Amniotic epithelial cell (primary cell): ENCODE measurements at places on chromosomes 1 and 21.

GRCh38 chr21:41483415-41483814, 24.5 kb downstream of the TMPRSS2 start:
- peak; percentile 29 for DNase-seq

DNA sequence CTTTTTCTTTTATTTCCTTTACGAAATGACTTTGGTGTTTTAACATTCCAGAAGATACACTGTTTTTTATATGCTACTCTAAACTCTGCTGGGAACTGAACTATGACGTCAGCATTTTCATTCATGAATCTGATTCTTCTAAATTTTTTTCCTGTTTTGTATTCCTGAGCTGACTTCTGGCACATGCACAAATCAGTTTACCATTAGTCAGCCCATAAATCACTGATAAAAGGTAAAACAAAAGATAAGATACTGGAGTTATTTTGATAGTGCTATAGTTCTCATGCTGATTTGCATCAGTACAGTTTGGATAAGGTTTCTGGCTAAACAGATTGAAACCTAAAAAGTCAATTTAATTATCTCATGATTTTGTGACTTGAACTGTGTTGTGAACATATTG, 10.4 kb downstream of the CAMTA1 start:
- DNase-seq, result peak; percentile 97

GRCh38 chr1:210342986-210343780, 14.5 kb downstream of the HHAT start:
- DNase-seq, result no peak

DNA sequence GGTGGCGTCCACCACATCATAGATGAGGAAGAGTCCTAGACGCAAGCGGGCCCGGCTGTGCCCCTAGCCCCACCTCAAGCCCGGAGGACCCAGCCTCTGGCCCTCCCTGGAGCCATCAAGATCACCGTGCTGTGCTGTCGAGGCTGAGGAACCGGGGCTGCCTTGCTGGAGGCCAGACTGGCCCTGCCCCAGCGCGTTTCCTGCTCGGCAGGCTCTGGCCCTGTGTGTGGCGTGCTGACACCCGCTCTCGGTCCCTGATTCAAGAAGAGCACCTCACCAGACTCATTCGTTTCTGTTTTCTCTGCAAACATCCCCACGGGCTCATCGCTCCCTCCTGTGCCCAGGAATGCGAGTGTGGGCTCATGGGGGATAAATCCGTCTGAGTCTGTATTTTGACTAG, 51.1 kb downstream of the GLIS1 start:
- DNase-seq, result no peak

- no peak for DNase-seq
These were observed 4.5 kb downstream of the TRAF5 start for GRCh38 chr1:211331011-211331709.

DNA sequence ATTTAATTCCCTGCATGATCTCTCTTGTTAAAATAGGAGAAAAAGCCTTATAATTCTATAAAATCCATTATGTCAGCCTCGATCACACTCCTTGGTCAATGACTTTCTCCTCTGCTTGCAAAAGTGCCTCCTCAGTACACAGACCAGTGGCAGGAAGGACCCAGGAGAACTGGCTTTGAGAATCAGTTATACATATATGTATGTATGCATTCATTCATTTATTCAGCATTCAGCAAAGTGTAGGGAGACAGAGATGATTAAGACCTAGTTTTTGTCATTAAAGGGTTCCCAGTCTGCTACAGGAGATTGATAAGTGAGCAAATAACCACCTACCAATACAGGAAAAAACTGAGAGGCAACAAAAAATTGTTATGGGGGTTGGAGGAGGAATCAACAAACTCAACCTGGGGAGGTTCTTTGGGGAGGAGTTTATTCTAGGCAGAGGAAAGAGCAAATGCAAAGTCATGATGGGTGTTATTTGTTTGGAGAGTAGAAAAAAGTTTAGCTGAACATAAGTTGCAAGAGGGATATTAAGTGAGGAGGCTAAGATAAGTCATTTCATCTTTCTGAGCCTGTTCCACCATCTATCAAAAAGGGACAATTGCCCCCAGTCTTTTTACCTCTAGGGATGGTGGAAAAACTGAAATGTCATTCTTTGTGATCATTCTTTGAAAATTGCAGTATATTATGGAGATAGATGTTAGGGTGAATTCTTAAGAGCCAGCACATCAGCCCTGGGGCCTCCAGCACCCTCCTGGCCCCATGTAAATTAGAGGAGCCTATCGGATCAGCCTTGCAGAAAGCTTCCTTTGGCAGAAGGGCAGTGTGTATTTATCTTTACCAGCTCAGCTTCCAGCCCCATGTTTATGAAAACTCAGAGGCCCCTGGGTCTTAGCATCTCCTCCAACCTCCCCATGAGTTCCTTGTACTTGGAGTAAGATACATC, 128.0 kb downstream of the OMA1 start:
- no peak for DNase-seq

DNA sequence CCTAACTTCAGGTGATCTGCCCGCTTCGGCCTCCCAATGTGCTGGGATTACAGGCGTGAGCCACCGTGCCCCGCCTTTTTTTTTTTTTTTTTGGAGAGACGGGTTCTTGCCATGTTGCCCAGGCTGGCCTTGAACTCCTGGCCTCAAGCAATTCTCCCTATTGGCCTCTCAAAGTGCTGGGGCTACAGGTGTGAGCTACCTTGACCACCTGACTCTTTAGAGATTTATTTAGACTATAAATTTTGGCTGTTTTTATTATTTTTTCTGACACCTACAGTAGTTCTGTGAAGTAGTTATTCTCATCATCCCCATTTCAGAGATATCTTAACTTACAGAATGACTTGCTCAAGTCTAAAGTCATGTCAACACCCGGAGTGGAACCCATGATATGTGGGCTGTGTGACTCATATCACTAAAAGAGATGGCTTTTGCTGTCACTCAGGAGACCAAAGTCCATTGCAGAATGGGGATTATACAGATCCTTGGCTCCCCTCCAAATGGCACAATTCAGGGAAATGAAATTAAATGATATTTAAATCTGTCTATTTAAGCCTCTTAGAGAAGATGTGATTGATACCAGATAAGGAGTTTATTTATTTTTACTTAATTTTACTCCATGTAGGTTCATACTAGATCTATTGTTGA, 93.2 kb downstream of the CTH start:
- DNase-seq, result peak; percentile 77

DNA sequence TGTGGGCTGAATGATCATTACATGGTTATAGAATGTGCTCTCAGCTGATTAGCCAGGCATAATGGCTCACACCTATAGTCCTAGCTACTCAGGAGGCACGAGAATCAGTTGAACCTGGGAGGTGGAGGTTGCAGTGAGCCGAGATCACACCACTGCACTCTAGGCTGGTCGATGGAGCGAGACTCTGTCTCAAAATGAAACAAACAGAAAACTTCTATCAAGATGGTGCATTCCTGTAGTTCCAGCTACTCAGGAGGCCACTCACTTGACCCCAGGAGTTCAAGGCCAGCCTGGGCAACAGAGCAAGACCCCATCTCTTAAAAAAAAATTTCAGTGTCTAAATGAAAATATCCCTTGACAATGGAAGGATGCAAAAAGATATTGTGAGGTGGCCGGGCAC, 10.9 kb downstream of the TIMM17A start:
- DNase-seq, result no peak

DNA sequence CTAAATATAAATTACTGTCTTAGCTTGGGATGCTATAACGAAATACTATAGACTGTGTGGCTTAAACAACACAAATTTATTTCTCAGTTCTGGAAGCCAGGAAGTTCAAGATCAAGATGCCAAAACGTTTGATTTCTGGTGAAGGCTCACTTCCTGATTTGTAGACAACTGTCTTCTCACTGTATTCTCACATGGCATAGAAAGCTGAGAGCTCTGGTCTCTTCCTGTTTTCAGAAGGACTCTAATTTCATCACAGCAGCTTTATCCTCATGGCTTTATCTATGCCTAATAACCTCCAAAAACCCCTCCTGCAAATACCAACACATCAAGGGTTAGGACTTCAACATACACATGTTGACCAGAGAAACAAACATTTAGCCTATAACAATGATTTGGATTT, 1795.5 kb downstream of the MRPL39 start:
- no peak for DNase-seq

DNA sequence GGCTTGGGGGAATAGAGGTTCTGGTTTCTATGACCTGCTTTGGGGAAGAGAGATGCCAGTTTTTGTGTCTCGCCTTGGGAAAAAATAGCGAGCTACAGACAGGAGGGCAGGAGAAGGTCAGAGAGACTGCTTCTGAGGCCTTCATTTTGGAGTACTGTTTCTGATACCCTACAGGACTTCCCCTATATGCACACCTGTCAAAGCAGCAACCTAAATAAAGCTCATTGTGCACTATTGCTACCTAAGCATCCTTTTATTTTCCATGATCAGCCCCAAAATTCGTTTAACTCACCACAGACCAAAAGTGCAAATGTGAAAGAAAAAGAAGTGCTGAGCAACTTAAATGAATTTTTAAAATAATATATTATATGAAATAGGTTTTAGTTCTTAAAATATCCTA, 145.6 kb upstream of the CHRM3 start:
- no peak for DNase-seq

- DNase-seq, result peak; percentile 71
These were observed 147.8 kb downstream of the TENT5C start for GRCh38 chr1:117753652-117754051.

GRCh38 chr1:97364086-97364485, 556.7 kb downstream of the DPYD start:
- peak; percentile 67 for DNase-seq
